ENCODE measurements at places on chromosomes 4 and X.

DNA sequence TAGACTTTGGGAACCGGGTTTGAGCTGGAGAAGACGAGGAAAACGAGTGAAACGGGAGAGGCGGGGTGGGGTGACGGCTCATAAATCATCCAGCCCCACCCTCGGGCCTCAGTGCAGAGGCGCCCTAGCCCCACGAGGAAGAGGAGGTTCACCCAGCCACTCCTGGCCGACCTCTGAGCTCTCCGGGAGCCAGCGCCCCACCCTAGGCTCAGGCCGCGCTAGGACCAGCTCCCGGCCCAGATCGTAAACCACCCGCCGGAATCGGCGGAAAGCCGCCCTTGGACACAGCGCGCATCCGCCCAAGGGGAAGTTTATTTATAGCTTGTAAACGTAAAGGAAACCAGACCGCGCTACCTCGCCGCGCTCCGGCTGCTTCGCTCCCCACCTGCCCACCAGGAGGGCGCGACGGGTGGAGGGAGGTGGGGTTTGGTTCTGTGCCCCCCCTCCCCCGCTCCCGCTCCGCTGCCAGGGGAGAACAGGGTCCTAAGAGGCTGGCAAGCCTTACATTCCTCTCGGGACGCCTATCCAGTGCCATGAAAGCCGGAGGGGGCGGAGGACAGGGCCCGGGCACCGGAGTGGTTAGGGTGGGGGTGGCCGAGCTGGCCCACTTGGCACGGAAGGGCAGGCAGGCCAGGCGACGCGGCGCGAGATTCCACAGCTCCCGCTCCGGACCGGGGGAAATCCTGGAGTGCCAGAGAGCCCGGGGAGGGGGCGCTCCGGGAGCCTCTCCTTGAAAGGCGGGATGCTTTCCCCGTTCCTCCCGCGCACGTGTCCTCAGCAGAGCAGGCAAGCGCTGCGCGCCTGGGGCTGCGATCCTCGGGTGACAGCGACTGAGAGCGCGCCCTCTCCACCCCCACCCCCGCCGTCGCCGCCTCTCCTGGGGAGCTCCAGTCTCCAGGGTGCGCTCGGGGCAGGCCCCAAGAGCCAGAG is 84.2 kb downstream of the BCOR start:
- peak; percentile 17 for DNase-seq

DNA sequence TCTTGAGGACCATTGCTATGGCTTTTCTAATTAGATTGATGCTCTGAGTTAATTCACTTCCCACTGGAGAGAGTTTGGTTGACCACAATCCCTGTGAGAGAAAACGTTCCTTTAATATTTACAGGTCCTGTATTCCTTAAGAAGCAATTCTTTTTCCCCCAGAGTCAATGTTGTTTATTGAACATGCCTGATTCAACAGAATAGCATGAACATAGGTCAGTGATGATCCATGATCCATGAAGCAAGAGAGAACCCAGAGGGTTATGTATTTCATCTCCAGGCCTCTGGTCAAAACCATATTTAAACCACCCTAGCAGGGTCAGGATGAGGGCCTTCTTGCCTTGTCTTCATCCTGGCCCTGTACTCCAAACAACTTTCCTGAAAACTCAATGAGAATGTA is 39.4 kb upstream of the EFHC2 start:
- DNase-seq: no peak

DNA sequence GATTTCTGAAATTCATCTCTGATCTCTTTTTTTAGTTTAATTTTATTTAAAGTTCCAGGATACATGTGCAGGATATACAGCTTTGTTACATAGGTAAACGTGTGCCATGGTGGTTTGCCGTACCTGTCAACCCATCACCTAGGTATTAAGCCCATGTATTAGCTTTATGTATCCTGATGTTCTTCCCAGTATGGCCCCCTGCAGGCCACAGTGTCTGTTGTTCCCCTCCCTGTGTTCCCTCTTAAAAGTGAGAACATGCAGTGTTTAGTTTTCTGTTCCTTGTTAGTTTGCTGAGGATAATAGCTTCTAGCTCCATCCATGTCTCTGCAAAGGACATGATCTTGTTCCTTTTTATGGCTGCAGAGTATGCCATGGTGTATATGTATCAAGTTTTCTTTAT is 153.2 kb downstream of the RAPGEF2 start:
- DNase-seq: no peak

- peak; percentile 29 for DNase-seq
Observed at GRCh38 chr4:88211473-88212252, 53.2 kb upstream of the ABCG2 start.

DNA sequence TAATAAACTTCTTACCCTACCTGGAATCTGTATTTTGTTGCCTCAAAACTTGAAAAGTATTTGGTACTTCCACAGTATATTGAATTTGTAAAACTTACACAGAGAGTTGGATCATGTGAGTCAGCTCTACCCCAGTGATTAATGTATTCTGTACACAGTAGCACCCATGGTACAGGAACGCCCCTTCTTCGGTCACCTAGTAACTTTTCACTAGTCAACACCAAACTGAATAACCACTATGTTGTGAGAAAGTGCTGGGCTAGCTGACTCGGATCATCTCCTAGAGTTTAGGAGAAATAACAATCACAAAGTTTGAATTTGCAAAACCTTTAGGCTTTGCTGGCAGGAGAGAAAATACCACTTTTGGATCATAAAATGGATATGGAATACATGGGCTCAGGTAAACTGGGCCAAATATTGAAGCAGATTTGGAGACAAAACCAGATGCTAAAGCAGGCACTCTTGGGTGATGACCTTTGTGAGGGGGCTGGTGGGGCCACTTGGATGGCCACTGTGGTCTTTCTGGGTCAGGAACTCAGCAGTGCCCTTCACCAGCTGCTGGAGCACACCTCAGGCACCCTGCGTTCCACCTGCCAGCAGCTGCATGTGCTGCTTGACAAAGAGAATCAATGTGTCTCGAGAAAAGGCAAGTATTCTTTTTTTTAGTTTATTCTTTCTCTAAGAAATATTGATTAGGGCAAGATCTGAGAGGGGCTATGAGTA is at the start of gene DTHD1:
Gene DTHD1, plus strand, starts transcription at position 233 of the 723 bp plus-strand sequence. Its CDS starts 143 bp downstream, at position 376.
- no peak for DNase-seq

GRCh38 chr4:182805321-182805720 is 111.9 kb downstream of the DCTD start:
- no peak for DNase-seq

DNA sequence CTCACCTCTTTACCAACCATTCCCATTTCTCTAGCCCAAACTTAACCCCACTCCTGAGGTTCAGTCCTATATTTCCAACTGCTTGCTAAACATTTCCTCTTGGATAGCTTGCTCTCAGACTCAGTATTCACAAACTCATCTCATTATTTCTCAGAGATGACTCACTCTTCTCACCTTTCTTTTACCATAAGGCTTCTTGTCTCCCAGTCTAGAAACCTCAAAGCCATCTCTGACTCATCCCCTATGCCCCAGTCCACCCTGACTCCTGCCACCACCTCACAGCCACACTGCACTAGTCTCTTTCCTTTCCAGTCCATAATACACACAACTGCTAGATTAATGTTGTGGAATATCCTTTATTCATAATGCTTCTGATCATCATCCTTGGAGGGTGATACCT is 4.8 kb downstream of the FRMPD3 start:
- no peak for DNase-seq

DNA sequence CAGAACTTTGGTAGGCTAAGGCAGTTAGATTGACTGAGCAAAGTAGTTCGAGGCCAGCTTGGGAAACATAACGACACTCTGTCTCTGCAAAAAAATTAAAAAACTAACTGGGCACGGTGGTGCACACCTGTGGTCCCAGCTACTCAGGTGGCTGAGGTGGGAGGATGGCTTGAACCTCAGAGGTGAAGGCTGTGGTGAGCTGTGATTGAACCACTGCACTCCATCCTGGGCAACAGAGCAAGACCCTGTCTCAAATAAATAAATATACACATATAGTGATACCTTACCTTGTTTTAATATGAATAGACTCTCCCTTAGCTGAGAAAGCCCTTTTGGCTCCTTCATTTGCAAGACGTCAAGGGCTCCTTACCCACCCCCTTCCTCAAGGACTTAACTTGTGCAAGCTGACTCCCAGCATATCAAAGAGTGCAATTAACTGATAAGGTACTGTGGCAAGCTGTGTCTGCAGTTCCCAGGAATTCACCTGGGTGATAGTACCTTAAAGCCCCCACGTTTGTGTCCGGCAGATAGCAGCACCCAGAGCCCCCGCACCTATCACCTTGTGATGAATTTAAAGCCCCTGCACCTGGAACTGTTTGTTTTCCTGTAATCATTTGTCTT is 655.6 kb upstream of the GALNTL6 start:
- DNase-seq: no peak

DNA sequence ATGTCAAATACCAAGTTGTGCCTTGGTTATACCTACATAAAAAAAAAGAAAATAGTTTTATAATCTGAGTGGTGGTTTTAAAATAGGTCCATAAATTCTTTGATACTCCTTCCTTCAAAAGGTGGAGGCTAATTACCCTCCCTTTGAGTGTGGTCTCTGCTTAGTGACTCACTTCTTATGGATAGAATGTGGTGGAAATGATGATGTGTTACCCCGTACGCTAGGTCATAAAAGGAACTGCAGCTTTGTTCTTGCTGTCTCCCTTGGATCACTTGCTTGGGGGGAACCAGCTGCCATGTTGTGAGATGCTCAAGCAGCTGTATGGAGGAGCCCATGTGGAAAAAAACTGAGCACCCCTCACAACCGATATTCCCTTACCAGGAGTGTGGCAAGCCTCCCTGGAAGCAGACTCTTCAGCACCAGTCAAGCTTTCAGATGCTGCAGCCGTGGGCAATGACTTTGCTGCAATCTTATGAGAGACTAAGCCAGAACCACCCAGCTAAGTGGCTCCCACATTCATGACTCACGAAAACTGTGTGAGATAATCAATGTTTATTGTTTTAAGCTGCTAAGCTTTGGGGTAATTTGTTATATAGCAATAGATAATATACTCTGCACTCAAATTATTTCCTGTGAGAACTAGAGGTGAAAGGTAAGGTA is 195.0 kb upstream of the GATB start:
- DNase-seq: no peak

- no peak for DNase-seq
Observed at GRCh38 chrX:69314436-69315348, 149.4 kb upstream of the PJA1 start.

DNA sequence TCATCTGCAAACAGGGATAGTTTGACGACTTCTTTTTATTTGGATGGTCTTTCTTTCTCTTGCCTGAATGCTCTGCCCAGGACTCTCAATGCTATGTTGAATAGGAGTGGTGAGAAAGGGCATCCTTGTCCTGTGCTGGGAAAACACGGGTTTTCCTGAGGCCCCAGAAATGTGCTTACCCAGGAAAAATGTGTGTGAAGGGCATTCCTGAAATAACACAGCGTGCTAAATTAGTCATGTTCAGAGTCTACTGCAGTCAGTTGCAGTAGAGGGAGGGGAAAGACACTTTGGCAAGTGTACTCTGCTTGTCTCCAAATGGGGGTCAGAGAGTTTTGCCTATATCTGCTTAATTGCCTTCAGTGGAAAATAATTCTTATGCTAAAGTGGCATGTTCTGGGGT is 153.9 kb downstream of the CCNG2 start:
- peak; percentile 15 for DNase-seq

GRCh38 chrX:17737986-17738713 is 857 bp downstream of the SCML1 start:
- no peak for DNase-seq

DNA sequence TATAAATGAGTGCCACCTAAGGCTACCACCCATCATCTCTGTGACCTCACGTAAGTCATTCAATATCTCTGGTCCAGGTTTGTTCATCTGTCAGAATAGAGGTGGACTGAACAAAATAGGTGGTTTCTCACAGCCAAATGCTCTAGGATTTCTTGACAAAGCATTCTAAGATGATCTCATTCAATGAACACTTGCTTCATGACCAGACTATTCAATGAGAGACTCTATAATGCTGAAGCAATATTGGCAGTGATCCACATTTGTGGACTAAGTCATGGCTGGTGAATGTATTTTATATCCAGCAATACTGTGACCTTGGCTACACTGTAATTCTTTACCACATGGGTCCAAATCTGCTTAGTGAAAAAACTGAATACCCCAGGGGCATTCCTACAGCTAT is 37.9 kb downstream of the LDB2 start:
- DNase-seq: peak; percentile 55

GRCh38 chrX:19814240-19814639 is 73.2 kb downstream of the SH3KBP1 start:
- no peak for DNase-seq

DNA sequence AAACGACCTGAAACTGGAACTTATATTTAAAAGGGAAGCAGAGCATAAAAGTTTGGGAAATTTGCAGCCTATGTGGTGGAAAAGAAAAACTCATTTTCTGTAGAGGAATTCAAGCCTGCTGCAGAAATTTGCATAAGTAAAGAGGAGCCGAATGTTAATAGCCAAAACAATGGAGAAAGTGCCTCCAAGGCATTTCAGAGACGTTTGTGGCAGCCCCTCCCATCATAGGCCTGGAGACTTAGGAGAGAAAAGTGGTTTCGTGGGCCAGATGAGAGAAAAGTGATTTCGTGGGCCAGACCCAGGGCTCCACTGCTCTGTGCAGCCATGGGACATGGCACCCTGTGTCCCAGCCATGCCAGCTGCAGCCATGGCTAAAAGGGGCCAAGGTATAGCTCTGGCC is 361.9 kb downstream of the PCDH19 start:
- no peak for DNase-seq

DNA sequence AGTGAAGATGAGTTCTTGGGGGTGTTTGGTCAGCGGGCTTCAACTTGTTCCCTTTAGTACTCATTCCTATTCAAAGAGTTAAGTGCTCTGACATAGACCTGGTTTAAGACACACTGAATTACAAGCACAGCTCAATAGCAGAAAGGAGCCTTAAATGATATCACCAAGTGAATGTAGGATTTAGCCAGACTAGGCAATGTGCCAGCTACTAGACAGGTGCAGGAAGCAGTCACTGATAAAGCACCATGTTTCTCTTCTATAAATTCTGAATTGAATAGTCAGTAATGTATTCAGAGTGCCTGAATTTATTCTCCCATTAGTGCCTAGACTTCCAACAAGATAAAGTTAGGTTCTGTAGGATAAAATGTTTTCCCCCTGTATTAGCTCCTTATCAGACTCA is 63.6 kb downstream of the ASB9 start:
- no peak for DNase-seq

DNA sequence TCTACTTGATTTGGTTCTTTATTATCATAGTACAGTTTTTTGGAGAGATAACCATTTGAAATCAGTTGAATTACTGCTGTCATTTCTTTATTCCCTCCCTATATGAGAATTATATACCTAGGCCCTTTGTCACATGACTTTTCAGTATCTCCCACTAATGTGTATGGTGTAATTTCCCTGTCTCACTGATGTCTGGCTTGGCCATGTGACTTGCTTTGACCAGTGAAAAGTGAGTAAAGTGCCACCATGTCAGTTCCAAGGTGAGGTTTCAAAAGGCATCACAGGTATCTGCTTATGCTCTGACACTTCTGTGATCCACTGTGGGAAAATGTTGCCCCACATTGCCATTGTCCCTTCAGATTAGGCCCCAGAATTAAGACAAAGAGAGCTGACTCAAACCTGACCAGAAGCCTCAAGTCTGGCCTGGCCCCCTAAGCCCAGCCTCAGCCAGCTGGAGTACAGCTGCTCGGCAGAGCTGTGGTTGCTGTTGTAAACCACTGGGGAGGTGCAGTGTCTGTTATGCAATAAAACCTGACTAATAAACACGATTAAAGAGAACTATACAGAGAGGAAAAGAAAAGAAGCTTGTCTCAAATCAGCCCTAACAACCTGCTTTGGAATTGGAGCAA is 27.5 kb downstream of the SETD7 start:
- no peak for DNase-seq

All from HS-27A (cell line).